ENCODE measurements at places on chromosomes 2 and 18.

- DNase-seq, result no peak
Measured at GRCh38 chr2:236261452-236261851, 2.8 kb downstream of the ASB18 start.

GRCh38 chr2:241443486-241444223 lies 64.7 kb downstream of the STK25 start:
- DNase-seq, result no peak

- no peak for DNase-seq
Measured at GRCh38 chr2:190789074-190790004, 91.3 kb upstream of the GLS start.

- no peak for DNase-seq
Measured at GRCh38 chr2:128781585-128782385, 463.1 kb upstream of the HS6ST1 start.

DNA sequence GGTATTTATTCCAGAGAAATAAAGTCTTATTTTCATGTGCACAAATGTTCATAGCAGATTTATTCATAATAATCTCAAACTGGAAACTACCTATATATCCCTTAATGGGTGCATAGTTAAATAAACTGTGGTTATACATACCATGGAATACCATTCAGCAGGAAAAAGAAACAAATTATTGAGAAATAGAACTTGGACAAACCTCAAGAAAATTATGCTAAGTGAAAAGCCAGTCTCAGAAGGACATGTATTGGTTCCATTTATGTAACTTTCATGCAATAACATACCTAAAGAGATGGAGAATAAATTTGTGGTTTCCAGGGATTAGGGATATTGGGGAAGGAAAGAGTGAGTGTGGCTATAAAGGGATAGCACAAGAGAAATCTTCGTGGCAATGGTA lies 452.6 kb downstream of the SETBP1 start:
- no peak for DNase-seq

GRCh38 chr2:64404743-64405142 lies 49.2 kb upstream of the LGALSL start:
- DNase-seq, result no peak

- no peak for DNase-seq
Measured at GRCh38 chr2:71720283-71720560, 266.9 kb downstream of the DYSF start.

DNA sequence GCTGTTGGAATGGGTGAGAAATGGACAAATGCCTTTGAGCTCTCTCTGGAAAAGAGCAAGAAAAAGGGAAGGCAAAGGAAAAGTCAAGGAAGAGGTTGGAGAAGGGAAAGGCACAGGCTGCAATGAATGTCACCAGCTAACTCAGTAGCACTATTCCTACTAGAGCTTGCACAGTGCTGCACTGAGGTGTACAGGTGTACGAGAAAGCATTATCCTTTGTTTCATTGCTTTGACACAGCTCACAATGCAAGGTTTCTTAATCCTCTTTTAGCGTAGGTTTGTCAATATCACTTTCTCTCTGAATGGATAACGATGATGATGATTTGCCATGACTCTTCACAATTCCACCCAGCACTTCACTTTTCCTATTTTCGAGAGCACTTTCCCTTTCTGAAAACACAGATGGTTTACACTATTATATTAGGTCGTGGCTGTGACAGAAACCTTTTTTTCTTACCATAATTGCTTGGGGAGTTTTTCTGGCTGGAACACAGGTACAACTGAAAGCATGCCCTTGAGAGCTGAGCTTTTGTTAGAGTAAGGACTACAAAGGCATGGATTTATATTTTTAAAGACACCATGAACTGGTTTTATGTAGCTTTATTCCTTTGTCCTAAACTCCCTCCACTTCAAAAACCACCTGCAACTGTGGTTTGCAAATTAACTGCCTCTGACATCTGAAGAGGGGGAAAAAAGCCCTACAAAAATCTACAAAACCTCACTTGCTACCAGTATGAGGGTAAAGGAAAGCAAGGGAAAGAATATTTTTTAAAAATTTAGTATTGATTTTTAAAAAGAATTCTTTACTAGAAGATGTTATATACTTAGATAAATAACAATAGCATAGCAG lies 265.5 kb downstream of the TGIF1 start:
- DNase-seq, result peak; percentile 99

DNA sequence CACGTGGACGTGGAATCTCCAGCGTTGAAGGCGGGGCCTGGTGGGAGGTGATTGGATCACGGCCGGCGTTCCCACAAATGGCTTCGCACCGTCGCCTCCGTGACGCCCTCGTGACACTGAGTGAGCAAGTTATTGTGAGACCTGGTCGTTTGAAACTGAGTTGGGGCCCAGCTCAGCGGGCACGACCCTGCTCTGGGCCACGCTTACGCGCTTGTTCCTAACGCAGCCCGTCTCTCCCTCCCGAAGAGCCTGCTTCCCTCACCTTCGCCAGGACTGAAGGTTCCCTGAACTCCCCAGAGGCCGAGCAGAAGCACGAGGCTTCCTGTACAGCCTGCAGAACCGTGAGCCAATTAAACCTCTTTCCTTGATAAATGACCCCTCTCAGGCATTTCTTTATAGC lies 121.8 kb downstream of the RTP5 start:
- no peak for DNase-seq

DNA sequence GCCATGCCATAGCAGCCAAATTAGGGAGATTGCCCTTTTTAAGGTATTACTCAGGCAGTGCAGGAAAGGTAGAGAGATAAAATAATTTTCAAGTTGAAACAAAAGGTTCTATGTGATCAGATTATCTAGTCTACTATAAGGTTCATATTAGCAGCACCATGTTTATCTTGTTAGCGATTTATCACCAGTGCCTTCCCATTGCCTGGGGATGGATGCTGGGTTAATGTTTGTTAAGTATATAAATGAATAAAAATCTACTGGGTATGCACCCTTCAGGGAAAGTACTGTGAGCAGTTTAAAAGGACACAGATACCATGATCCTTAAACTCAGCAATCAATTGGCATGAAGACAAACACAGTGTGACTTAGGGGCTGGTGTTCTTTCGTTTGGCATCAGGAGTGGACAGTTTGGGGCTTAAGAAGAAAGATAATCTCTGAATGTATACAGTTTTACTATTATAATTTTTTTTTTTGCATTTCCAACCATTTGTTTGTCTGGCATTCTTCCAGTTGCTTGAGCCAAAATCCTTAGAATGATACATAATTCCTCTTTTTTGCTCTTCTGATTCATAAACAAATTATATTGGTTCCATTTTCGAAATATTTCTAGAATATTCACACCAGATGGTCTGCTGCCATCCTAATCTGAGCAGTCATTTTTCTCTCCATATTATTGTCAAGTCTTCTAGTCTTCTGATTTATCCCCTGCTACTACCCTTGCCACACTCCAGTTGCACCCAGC lies 512.8 kb upstream of the SLC8A1 start:
- DNase-seq, result no peak

- no peak for DNase-seq
Measured at GRCh38 chr18:46536215-46536874, 120.7 kb downstream of the LOXHD1 start.

DNA sequence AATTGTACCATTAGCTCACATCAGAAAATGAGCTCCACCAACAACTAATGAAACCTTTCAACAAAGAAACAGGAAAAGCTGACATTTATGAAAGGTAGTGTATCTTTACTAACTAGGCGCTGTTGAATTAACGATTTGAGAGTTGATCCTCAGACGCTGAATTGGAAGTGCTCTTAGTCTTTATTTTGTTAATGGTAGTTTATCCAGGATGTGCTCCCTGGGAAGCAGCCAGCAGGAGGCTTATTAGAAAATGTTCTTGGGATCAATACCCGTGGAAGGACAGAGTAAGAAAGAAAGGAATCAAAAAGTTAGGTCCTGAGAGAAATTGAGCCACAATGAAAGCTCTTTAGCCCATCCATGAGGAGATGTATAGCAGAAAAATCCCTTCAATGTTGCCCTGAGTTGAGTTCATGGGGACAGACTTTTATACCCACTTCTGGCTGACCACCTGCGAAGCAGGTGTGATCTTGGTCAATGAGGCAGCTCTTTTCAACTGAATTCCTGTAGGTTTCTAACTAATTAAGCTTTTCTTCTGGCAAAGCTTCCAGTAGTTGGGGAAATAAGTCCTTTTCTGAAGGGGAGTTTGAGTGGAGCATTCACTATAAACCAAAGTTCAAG lies 492.6 kb upstream of the REG3G start:
- DNase-seq, result no peak

GRCh38 chr2:144071461-144071860 lies 448.5 kb downstream of the ZEB2 start:
- DNase-seq, result no peak

DNA sequence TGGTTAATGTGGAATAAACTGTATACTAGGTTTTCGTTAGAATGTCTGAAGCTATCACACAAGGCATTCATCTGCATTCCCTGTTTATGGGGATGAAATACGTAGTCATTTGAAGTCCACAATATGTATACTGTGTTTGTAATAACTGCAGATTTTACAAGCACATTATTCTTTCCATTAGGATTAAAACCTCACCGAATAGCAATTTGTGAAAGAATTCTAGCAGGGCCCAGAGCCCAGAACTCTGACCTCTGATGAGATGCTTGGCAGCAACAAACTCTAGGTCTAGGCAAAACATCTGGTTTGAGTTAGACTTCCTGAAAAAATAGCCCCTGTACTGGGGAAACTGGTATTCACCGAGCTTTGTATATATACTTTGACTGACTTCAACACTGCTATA lies 158.2 kb downstream of the SRBD1 start:
- DNase-seq, result no peak

DNA sequence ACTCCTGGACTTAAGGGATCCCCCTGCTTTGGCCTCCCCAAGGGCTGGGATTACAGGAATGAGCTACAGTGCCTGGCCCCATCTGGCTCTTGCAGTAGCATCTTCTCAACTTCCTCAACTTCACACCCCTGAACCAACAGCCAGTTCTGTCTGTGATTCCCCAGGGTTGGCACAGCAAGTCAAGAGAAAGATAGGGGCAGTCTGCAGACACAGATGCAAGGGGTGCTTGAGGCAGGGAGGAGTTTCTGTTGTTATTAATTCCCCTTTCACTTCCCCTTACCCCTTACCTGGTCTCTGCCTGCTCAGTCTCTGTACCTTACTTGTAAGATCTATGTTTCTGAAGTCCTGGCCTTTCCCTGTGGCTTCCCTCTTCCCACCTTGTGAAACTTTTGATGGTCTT lies 54.1 kb upstream of the MEX3C start:
- no peak for DNase-seq

GRCh38 chr18:48375150-48375800 lies 33.9 kb downstream of the ZBTB7C start:
- no peak for DNase-seq

- DNase-seq, result no peak
Measured at GRCh38 chr2:64114063-64114911, 29.9 kb downstream of the PELI1 start.

DNA sequence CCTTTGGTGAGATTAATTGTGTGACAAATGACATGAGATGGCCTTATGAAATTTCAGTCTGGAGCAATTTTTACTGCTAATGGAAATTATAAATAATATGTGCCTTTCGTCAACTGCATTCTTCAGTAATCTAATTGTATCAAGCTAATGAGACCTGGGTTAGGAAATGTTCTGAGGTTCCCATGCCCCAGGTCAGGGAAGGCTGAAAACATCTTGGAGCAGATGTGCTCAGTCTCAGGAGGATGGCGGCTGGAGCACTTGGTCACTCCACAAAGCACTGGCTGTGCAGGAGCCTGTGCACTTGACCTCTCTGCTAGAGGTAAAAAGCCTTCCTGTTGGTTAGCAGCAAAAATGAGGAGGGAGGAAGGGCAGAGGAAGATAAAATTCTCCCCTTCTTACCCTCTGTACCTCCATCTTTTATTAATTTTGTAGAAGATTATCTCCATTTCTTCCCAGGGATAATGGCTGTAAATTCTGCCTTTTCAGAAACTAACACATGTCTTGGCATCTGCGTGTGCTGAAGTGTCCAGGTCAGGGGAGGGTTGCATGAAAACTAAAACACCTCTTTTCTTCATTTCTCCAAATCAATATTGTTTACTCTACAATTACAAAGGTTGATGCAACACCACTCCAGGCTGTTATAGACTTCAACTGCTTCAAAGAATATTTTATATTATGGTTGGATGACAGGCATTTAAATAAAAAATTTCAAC lies 1606.4 kb upstream of the ACVR2A start:
- DNase-seq, result no peak

- peak; percentile 69 for DNase-seq
Measured at GRCh38 chr2:54456612-54457322, 640 bp downstream of the SPTBN1 start.

DNA sequence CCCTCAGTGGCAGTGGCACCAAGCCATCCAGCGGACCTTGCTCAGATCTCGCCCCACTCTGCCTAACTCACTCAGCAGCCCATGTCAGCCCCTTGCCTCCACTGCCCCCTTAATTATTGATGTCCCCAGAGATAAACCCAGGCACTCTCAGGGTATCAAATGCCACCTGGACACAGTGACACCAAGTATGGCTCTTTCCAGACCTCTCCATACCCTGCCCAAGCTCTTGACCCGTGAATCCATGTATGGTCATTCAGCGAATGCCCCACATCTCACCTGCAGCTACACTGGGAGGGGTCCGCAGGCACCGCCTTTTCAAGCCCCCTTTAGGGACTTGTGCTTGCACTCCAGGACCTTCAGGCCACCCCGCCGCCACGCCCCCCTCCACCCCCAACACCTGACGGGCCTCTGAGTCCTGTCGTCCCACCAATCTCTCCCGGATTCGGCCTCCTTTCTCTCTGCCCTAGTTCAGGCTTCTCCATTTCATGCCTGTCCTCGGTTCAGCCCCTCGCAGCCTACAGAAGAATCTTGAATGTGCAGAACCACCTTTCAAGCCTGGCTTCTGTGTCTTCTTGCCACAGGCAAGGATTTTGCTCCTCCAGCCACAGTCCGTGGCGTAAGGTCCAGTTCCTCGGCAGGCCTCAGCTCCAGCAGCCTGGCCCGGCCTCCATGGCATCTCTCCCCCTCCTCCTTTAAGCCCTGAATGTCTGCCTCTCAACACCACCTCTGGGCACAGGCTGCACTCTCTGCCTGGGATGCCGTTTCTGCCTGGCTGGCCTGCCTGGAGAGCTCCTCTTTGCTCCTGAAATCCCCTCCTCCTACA lies 54.1 kb upstream of the ODC1 start:
- DNase-seq, result no peak

GRCh38 chr2:197307236-197307932 lies 3.2 kb downstream of the ANKRD44 start:
- no peak for DNase-seq

DNA sequence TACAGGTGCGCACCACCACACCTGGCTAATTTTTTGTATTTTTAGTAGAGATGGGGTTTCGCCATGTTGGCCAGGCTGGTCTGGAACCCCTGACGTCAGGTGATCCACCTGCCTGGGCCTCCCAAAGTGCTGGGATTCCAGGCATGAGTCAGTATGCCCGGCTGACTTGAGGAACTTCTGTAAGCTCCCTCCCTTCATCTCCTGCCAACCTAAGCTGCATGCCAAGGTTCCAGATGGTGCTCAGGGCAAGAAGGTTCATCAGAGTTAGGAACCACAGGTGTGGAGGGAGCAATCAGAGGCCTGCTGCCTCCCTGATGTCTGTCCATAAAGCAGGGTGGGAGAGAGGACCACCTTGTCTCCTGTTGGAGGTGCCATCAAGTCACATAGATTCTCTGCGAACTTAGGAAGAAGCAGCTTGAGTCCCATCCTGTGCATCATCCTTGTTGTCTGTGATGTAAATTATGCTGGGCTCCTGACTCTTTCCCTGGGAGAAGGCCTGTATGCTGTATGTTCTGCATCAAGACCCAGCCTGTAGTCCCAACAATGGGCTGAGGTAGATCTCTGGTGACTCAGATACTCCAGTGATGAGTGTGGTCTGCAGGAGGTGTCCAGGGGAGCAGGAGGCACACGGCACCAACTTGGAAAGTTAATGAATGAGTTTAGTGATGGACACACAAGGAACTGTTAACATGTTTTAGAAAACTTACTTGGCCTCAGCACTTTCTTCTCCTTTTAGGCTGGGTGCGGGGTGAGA lies 53.1 kb downstream of the TMEM17 start:
- DNase-seq, result no peak
